ENCODE measurements at places on chromosomes 3 and 15. TPM values are rescaled to one million over a fixed set of nuclear protein-coding genes. Genes with fewer than 3 reads are reported as not detected.

Gene P2RY1
- polyA plus RNA-seq = 4.1 TPM

Gene TMEM45A
- polyA plus RNA-seq = 12.1 TPM

Gene RBP2
- not detected for polyA plus RNA-seq

Gene HES1
- 24.5 TPM for polyA plus RNA-seq

Gene THOC7
- polyA plus RNA-seq = 50.9 TPM

Gene KBTBD12
- polyA plus RNA-seq = 19.4 TPM

Gene GP5
- 0.18 TPM for polyA plus RNA-seq

Gene PLSCR1
- 23.7 TPM for polyA plus RNA-seq

Gene SLC22A13
- polyA plus RNA-seq = 0.18 TPM

Gene FAM43A
- polyA plus RNA-seq = 18.7 TPM

Gene CAMK2N2
- not detected for polyA plus RNA-seq

Gene PCNP
- 110 TPM for polyA plus RNA-seq

Gene GUCA1C
- polyA plus RNA-seq = not detected

Gene GABRR3
- polyA plus RNA-seq = not detected

Gene ZWILCH
- polyA plus RNA-seq = 11.4 TPM

Gene SPATA12
- polyA plus RNA-seq = 0.08 TPM

Gene THBS1
- polyA plus RNA-seq = 50.9 TPM

Gene TNIK
- polyA plus RNA-seq = 49.1 TPM

Gene GOLGA8H
- 1.1 TPM for polyA plus RNA-seq

Gene FURIN
- polyA plus RNA-seq = 35.3 TPM

Gene AGTR1
- 31.0 TPM for polyA plus RNA-seq

Gene CPNE9
- not detected for polyA plus RNA-seq

Gene C3orf85
- not detected for polyA plus RNA-seq

Gene CD47
- 45.8 TPM for polyA plus RNA-seq

Gene INKA1
- 7.4 TPM for polyA plus RNA-seq
